ENCODE measurements at places on chromosomes 13 and 19.

- DNase-seq, result peak; percentile 35
Observed at GRCh38 chr19:7928741-7929701, 3.1 kb upstream of the CTXN1 start.

DNA sequence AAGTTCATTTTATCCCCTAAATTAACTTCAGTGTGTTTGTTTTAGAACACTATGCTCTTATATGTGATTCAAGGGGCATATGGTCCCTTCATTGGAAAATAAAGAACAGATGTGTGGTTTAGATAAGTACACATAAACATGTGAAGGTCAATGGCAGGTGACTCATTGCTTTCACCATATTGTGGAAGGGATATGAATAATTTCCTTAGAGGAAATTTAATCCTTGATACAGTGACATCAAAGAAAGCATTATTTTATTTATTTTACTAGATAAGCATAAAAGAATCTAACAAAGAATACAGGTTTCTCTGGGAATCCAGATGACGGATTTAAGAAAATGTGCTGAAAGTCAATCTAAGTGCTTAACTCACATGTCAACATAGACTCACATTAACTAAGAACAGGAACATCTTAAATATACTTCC is 373.5 kb downstream of the KCTD12 start:
- DNase-seq, result peak; percentile 48

- DNase-seq, result no peak
Observed at GRCh38 chr13:114140906-114141250, 8.5 kb upstream of the RASA3 start.

DNA sequence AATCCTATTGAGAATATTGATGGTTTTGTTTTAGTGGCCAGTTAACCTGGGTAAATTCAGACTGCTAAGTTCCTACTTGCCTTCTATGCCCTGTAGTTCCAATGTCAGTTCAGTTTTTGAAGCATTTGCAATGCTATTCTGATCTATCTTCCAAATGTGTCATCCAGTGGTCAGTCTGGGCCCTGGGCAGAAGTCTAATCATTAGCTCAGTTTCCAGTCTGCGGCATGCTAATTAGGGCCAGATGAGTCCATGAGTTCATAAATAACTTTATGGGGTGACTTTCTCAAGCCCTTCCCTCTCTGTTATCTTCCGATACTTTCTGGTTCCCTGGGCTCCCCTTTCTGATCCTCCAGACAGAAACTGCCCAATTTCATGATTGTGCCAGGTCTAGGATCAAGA is 32.7 kb downstream of the FAM187B start:
- no peak for DNase-seq

GRCh38 chr13:112704308-112705145 is 14.7 kb downstream of the ATP11A start:
- no peak for DNase-seq

GRCh38 chr13:29664591-29664990 is 69.1 kb upstream of the SLC7A1 start:
- DNase-seq, result no peak

DNA sequence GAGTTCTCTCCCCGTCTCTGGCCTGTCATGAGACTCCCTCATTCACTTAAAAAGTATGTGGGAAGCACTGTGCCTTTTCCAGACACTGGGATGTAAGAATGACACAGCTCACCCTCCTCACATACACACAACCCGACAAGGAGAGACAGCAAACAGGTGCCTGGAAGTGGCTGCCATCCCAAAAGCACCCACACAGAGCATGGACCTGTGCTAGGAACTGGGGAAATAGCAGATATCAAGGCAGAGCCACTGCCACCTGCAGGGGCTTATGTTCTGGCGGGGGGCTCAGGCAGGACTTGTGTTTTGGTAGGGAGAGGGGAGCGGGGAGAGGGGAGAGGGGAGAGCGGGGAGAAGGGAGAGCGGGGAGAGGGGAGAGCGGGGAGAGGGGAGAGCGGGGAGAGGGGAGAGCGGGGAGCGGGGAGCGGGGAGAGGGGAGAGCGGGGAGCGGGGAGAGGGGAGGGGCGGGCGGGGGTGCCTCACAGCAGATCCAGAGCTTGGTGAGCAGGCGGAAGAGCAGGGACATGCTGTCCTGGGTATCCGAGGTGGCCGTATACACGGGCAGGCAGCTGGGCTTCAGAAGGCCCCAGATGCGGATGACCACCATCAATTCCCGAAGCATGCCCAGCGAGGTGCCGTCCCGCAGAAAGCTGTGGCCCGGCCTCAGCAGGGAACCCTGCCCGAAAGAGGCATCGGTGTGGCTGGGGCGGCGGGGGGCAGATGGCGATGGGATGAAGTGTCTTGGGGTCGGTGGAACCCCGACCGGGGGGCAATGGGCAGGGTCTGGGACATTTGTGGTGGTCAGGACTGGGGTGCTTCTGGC is 12.2 kb downstream of the CFD start:
- DNase-seq, result no peak

GRCh38 chr13:19685437-19685836 is 52.0 kb downstream of the MPHOSPH8 start:
- DNase-seq, result no peak

DNA sequence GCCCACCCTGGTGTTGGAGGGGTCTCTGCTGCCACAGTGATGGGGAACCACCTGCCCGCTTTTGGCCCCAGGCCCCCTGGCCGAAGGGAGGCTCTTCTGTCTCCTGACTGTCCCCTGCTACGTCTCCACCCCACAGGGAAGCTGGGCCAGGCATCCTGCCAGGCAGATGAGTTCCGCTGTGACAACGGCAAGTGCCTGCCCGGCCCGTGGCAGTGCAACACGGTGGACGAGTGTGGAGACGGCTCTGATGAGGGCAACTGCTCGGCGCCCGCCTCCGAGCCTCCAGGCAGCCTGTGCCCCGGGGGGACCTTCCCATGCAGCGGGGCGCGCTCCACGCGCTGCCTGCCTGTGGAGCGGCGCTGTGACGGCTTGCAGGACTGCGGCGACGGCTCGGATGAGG is 11.0 kb downstream of the LRP3 start:
- DNase-seq, result no peak

GRCh38 chr13:109401891-109402290 is 384.5 kb downstream of the IRS2 start:
- no peak for DNase-seq

DNA sequence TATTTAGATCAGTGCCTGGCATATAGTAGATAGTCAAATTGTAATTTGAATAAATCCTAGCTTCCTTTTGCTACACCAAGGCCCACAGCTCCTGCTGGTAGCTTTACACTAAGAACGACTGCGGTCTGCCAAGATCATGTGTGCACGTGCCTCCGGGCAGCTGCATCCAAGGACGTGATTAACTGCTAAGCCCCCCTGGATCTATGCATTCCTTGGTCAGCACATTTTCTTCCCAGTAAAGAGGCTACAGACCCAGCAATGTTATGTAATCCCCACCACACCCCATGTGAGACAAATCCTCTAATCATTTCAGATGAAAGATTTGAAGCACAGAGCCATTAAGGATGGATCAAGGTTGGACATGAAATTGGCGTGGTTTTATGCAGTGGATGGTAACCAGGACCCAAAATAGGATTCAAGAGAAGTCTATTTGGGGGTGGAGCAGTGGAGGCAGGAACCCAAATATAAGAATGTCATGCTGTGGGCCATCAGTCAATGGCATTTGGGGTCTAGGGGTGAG is 65.2 kb upstream of the PEG3 start:
- no peak for DNase-seq

GRCh38 chr13:80612804-80613203 is 271.9 kb upstream of the SPRY2 start:
- DNase-seq, result no peak

GRCh38 chr19:2659856-2660432 is 42.5 kb downstream of the GNG7 start:
- peak; percentile 4 for DNase-seq

DNA sequence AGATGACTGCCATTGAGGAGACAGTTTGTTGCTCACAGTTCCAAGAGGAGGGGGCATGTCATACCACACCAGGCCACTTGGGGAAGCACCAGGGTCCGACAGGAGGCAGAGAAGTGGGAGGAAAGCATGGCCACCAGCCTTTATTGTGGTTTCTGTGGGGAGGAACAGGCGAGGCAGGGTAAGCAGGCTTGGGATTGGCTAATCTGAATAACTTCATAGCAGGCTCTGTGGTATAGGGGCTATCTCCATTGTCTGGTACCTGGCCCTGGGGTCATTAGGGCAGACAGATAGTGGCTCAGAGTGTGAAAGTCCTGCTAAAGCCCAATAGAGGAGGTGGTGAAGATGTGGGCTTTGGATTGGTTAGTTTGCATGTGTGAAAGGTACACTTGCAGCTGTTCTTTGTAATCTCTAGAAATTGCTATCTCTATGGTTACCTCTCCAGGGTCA is 35.5 kb downstream of the CBY2 start:
- DNase-seq, result no peak

DNA sequence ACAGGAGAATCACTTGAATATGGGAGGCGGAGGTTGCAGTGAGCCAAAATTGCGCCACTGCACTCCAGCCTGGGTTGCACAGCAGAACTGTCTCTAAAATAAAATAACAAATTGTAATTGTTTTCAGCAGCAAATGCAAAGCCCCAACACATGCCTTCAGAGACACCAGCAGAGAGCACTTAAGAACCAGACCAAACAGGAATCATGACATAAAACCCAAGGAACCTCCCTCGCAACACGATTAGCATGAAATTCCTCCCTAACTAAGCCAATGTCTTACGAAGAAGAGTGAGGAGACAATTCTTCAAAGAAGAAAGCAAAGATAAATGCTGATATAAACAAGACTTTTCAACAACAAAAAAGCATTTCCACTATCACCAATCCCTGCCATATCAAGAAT is 40.1 kb downstream of the PSPC1 start:
- DNase-seq, result no peak

- DNase-seq, result peak; percentile 63
Observed at GRCh38 chr13:43005460-43006236, 13.6 kb upstream of the EPSTI1 start.

- DNase-seq, result no peak
Observed at GRCh38 chr19:38831142-38831605, 420 bp downstream of the ECH1 start.

- no peak for DNase-seq
Observed at GRCh38 chr13:35672611-35673010, 196.1 kb upstream of the MAB21L1 start.

- DNase-seq, result no peak
Observed at GRCh38 chr13:26219726-26220125, 2.4 kb downstream of the RNF6 start.

GRCh38 chr13:56736966-56737365 is 403.8 kb upstream of the PRR20A start:
- DNase-seq, result no peak

DNA sequence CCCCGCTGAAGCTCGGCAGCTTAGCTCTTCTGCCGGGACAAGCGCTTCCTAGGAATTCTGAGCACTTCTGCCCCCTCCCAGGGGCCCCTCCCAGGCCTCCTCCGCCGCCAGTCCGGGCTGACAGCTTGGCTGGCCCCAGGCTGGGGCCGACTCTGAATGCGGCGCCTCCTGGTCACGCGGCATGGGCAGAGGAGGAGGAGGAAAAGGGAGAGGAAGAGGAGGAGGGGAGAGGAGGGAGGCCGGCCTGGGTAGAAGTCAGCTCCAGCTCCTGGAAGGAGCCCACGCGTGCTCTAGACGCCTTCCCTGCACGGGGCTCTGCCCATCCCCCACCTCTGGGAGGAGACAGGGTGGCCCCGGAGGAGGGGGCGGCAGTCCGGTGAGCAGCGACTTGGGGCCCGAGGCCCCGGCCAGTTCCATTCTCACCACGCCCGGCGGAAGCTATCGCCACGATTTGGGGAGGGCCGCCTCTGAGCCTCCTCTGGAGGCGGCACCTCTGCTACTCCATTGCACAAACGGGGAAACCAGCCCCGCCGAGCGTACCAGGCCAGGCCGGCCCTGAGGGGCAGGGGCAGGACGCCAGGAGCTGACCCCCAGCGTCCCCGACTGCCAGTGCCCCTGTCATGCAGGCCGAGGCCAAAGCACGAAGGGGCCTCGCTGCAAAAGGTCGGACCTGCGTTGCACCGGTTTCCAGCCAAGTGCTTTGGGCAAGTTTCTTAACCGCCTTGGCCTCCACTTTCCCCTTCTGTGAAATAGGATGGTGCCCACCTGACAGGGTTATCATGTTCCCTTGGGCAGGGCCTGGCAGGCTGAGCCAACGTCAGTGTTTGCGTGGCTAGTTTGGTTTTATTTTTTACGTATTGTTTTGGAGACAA is 31.6 kb downstream of the CCNE1 start:
- no peak for DNase-seq

DNA sequence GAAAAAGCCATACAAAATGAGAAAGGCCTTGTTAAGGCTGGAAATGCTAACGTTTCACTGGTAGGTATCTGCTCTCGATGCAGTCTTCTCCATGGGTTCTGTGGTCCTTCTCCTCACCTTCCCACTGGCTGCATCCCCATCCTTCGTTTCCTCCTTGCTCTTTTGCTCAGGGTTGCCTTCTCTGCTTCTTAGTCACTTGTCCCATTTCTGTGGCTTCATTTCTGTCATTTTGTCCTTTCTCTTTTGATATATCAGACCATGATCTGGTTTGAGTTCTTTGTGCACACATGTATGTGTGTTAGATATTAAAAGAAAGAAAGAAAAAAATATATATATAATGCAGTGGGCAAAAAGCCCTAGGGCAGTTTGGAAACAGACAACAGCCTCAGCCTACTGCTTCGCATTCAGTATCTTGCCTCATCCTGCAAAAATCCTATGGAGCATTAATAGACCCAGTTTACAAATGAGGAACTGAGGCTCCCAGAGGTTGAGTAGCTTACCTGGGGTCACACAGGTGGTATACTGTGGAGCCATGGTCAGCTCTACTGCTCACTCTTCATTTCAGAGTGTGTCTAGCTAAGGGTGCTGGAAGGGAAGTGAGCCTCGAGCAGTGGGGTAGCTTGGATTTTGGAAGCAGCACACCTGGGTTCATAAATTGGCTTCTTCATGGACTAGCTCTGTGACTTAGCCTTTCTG is 57.6 kb upstream of the MEDAG start:
- DNase-seq, result no peak

DNA sequence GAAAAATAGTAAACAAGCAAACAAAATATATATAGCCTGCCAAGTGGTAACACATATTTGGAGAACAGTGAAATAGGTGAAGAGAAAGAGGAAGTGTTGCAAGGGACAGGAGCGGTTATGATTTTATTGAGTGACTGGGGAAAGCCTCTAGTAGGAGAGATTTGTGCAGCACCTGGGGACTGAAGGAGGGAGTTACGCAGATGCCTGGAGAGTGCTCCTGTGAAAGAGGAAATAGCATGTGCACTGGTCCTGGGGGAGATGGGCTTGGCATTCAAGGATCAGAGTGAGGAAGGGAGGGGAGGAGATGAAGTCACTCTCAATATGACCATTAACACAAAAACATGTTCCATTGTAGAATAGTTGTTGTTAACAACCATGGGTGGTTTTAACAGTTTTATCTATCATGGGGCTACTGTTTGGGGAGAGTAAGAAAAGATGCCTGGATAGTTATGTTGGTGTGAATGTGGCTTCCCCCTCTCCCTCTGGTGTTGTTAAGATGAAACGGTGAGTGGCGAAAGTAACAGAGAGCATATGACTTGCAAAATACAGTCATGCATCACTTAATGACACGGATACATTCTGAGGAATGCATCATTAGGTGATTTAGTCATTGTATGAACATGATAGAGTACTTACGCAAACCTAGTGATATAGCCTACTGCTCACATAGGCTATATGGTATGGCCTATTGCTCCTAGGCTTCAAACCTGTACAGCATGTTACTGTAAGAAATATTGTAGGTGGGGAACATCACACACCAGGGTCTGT is 251.7 kb upstream of the ARGLU1 start:
- DNase-seq, result no peak

- DNase-seq, result no peak
Observed at GRCh38 chr13:113904411-113904810, 40.5 kb upstream of the GAS6 start.

- DNase-seq, result no peak
Observed at GRCh38 chr19:4379383-4380253, 20.7 kb downstream of the SH3GL1 start.

All from retinal pigment epithelial cell (primary cell).